Right kidney (tissue), 9 donors: ENCODE measurements at places on chromosomes 16 and 17.

DNA sequence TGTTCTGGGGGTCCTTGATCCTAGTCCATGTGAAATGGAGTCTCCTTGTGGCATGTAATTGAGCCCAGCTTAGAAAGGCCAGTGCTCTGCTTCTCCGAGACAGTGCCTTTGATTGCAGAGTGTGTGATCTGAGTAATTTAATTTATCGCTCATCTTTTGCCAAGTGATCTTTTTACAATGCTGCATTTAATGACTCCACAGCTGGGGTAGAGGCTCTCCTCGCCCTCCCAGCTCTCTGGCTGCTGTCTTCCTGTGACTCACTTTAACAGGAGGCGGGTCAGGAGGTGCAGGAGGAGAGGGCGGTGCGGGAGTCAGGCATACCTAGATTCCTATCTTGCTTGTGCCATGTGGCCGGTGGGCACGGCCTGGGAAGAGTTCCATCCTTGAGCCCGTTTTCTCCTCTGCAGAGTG lies 113.4 kb upstream of the FOXF1 start:
- no peak for DNase-seq

- no peak for DNase-seq
Observed at GRCh38 chr16:2790631-2791030, 3.3 kb upstream of the PRSS33 start.

DNA sequence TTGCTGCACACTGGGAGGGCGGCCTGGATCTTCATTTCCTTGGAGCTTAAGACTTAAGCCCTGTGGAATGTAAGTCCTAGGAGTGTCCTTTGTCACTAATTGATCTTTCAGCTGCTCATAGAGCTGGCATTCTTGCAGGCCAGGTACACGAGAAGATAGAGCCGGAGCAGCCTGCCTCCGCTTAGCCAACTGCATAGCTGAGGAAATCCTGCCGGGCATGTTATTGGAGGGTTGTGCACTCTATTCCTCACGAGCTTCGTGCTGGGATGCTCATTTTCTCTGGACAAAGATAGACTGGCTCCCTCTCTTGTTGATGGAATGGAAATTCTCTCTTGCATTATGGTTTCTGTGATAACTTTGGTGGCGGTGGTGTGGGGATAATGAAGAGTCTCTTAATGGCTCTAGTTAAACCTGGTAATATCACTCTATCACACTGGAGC lies 76.9 kb downstream of the RPA1 start:
- DNase-seq = no peak

- DNase-seq = peak; percentile 77
Observed at GRCh38 chr17:77887464-77888241, 70.8 kb upstream of the TNRC6C start.

DNA sequence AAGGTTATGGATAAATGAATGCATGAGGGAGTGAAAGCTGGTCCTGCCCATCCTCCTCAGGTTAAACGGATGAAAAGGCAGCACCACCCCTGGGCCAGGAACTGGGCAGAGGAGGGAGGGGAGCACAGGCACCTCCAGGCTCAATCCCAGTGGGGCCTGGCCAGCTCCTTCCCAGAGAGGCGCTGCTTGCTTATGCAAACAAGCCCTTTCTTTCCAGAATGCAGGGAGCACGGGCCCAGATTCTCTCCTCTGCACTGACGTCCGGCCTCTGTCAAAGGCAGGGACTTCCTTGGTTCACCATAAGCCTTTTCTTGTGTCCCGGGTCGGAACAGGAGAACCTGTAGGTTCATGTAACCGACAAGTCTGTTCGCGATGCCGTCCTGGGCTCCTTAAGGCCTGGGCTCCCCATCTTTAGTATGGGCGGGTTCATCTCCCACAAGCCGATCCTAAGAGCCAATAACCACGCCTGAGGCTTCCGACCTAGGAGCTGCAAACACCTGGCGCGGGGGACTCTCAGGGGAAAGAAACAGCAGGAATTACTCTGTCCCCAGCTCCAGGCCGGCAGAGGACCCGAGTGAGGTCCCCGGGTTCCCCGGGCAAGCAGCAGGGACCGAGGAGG lies 16.3 kb downstream of the ENPP7 start:
- DNase-seq = no peak

- DNase-seq = peak; percentile 41
Observed at GRCh38 chr17:7405350-7406234, 1.7 kb upstream of the TMEM256 start.

DNA sequence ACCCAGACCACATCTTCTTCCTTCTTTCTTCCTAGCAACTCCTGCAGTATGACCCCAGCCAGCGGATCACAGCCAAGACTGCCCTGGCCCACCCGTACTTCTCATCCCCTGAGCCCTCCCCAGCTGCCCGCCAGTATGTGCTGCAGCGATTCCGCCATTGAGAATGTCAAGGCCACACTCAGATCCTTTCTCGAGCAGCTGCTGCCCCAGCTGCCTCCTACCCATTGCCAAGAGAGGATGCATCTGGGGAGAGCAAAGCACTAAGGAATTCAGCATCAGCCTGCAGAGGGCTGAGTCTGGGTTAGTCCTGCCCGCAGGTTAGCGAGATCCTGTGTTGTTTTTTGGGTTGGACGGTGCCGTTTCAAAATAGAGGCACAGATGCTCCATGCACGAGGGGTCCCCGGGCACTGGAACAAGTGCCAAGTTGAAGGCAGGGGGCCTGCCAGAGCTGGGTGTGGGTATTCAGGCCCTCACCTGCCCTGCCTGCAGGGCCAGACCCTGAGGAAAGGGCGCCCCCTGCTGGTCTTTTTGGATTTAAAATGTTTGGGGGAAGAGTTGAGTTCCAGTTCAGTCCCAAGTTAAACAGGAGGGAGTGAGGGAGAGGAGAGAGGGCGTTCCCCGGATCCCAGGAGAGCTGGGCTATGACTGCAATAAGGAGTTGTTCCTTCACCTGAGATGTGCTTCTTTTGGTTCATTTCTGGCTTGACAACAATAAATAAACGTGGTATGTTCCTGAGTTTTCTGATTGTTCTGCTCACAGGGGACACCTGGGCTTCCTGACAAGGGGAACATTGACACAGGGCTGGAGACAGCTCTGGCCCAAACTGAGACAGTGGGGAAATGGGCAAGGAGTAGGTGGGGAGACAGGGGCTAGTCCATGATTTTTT lies 4.9 kb downstream of the CDK3 start:
- peak; percentile 54 for DNase-seq

GRCh38 chr16:3068487-3068886 lies 3.0 kb downstream of the IL32 start:
- DNase-seq = no peak

DNA sequence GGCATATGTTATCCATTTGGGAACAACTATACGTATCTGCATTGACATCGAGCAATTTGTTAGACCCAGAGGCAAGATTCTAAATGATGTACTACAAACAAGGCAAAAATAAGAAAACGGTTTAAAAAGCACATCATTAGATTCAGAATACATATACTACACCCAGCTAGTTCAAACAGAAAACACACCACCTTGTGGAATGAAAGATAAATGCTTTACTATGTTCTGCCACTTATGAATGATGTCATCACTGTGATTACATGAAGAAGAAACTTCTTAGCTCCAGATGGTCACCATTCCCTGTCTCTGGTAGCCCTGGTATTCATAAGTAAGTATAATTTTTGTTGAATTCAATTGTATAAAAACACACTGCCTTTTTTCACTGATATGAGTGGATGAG lies 7.8 kb downstream of the NACA2 start:
- DNase-seq = no peak

DNA sequence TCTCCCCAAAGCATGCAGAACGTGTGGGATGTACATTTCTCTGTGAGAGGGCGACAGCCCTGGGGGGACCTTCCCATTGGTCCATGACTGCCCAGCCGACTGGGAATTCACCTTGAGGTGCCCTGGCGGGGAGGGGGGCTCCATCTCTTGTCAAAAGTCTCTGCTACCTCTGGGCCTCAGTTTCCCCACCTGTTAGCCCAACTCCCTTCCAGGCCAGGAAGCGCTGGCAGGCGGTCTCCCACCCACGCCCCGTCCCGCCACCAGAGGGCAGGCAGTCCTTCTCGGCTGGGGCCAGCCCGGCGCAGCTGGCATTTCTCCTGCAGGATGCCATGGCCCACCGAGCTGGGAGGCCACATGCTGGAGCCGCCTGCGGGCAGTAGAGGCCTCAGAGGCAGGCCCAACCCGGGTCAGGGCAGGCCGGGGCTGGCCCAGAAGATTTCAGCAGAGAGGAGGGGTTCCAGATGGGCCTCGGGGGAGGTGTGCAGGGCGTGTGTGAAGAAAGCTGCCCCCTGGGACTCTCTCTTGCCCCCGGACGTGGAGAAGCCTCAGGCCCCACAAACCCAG lies 16.6 kb downstream of the CD7 start:
- DNase-seq = no peak

- DNase-seq = peak; percentile 63
Observed at GRCh38 chr16:55370762-55371482, 46.9 kb downstream of the IRX6 start.

- peak; percentile 60 for DNase-seq
Observed at GRCh38 chr17:8798846-8799569, at the start of gene MFSD6L. Gene MFSD6L (minus strand): TSS chr17:8799365. CDS start chr17:8799120, 245 bp downstream.

DNA sequence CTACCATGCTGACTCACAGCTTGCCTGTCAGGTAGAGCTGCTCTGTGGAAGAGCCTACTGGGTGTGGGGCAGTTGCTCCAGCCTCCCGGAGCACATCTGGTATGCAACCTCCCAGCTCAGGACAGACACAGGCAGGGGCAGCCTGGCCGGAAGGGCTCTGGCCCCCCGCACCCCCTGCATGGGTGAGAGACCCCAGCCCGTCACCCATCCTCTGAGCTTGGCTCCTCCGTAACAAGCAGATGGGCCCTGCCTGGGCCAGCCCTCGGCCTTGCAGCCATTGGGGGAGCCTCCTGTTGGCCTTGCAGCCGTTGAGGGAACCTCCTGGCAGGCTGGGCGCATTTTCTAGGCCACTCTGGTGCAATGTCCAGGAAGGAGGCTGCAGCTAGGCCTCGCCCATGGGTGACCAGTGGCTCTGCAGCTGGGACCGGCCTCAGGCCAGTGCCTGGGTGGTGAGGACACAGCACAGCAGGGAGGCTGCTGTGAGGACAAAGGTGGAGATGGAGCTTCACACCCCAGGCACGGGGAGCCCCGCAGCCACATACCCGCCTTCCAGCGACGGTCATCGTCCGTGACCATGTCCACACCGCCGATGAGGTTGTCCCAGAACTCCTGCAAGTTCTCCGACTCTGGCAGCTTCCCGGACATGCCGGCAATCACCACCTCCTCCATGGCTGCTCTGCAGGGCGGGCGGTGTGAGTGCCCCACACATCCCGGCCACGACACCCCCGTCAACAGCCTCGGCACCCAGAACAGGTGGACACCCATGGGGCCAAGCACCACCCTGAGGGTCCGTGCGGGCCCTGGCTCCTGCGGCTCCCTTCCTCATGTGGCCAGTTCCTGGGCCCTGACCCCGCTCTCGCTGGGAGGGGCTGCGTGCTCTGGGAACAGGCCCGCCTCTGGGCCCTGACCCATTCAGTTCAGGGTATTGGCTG lies 2.0 kb downstream of the FASN start:
- DNase-seq = no peak

- no peak for DNase-seq
Observed at GRCh38 chr16:59169168-59169567, 435.1 kb upstream of the GOT2 start.

- DNase-seq = no peak
Observed at GRCh38 chr16:55663765-55664677, 8.2 kb downstream of the SLC6A2 start.

DNA sequence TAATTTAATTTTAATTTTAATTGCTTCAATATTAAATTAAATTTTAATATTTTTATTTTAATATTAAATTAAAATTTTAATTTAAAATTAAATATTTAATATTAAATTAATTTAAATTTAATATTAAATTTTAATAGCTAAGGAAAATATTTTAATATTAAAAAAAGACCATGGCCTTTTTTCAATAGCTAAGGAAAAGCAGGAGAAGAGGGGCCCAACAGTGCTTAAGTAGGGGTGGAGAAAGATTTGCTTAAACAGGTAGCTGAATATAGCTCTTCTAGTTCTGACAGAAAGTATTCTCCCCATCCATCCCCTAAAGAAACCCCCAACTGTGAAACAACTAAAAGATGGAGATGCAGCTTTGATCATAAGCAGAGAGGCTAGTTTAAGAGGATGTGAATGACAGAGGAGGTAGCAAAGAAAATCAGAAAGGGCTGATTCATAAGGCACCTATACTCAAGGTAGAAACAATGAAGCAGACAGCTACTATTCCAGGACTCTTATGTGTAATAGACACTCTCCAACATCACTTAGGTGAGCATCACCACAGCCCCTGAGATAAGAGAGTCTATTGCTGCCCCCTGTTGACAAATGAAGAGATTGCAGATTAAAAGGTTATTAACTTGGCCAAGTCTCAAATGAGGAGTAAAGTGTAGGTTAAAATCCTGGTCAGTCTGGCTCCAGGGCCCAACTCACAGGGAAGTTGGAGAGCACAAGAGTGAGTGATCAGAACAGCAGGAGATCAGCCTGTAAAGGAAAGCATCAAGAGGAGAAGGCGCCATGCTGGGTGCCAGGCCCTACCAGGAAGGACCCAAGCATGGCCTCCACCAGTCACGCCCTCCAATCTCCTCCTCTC lies 7.8 kb upstream of the RNASEK start:
- peak; percentile 54 for DNase-seq

GRCh38 chr16:67580202-67580601 lies 17.9 kb downstream of the CTCF start:
- DNase-seq = no peak

GRCh38 chr16:89319886-89320781 lies 102.6 kb downstream of the ZNF778 start:
- no peak for DNase-seq

DNA sequence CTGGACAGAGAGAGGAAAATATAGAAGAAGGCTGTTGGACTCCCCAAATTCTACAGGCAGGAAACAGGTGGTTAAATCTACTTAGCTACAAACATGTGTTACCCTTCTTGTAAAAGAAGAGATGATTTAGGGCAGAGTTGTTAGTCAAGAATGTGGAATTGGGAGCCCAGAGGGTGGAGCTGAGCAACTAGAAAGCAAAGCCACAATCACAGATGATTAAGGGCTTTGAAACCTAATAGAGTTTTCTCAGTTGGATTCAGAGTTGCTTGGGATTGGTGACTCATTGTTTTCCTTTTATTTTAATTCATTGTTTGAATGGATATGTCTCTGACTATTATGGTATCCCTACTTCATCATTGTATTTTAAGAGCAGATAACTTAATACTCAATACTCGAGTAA lies 6.2 kb downstream of the ACSM5 start:
- DNase-seq = no peak
